ENCODE measurements at places on chromosomes 13 and 19.

DNA sequence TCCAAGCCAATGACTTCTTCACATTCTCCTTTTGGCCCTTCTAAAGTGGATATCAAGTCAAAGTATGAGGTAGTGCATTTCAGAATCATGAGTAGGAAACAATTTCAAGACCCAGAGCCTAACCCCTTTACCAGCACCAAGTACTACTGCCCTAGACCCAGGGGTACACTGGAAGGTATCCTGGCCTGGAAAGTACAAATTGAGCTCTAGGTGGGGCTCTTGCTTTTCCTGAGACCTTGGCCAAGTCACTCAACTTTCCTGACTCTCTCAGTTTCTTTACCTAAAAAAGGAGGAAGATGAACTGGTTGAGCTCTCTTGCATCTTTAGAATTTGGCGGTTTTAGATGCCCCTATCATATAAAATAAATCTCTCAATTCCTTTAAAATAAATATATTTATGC lies 204.7 kb downstream of the FGF14 start:
- DNase-seq: no peak

DNA sequence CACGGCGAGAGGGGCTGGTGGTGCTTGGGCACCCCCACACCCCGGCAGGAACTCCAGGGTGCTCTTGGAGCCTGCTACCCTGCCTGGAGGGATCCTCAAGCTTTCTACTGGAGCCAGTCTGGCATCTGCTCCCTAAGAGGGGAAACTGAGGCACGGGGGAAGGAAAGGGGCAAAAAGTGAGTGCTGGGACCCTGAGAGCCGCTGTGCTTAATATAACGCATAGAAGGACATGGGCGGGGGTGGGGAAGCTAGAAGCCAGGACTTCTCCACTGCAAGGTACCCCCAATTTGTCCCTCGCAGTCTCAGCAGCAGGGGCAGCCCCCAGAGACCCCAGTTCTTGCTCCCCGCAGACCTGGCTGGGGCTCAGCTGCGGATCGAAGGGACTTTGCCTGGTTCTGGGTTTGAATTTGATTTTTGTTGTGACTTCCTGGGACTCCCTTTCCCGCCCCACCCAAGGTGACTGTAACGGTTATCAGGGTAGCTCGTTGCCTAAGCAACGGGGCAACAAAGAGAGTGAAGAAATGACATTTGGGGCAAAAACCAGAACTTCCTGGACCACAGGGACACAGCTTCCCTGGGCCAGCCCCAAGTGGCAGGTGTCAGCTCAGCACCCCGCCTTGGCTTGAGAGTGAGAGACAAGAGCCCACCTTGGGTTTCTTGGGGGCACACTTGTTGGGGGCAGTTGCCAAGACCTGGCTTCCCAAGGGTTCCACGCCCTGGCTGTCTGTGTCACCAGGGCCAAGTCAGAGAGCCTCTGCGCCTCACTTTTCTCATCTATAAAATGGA lies 638 bp downstream of the ADGRE5 start:
- peak; percentile 49 for DNase-seq

DNA sequence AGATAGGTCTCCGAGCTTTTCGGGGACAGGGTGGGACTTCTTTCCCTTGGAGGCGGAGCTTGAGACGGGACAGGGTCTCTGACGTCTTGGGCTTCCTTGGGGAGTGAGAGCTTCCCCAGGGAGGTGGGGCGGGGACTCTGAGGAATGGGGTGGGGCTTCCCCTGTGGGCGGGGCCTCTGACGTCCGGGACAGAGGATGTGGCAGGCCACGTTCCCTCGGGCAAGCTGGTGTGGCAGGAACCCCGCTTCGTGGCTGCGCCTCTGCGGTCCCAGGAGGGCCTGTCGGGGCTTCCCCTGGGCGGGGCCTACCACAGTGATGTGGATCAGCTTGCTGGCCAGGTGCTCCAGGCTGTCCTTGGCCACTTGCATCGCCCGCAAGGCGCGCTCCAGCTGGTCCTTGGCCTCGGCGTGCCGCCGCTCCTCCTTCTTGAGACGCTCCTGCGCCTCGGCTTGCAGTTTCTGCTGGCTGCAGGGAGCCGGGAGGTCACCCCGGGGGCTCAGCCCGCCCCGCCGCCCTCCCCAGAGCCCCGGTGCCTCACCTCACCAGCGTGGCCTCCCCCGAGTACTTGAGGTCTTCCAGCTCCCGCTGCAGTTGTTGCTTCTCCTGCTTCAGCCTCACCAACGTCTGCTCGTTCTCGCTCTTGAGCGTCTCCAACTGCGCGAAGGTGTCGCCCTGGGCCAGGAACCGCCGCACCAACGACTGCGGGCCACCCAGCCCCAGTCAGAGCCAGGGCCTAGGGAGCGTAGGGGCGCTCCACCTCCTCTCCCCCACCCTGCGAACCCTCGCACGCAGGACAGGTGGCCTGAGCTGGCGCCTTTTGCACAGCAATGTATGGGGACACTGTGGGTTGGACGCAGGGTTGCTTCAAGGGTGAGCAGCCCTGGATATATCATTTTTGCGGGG lies 3.3 kb upstream of the RGL3 start:
- peak; percentile 46 for DNase-seq

DNA sequence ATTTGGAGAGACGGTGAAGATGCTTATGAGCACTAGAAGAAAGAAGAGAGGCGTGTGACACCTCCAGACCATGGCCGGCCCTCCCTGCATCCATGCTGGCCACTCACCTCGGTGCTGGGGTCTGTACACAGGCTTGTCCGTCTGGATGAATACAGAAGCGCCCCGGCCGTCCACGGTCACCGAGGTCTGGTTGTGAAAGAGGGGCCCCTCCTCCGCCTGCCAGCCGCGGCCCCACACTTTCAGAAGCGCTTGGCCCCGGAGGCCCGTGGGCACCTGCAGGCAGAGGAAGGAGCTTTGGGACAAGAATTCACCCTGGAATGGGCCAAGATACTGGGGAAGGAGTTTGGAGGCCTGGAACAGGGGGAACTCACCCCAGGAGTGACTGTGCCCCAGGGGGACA lies 15.1 kb downstream of the CPAMD8 start:
- DNase-seq: no peak

- DNase-seq: no peak
Observed at GRCh38 chr19:3443840-3444694, 36.3 kb downstream of the SMIM24 start.

DNA sequence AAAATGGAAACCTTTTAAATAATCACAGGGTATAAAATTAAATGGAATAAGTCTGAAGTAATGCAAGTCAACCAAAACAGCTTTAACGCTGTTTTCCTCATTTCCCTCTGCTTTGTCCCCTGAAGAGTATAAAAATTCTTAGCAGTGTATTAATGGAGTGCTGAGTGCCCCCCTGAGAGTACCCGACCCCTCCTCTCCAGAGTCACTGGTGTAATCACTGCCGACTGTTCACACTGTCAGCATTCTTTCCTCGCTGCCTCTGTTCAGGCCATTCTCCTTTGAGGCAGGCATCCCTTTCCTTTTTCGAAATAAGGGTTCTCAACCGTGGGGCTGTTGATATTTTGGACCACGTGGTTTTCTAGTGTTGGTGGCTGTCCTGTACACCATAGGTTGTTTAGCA lies 146.9 kb upstream of the SLC10A2 start:
- DNase-seq: no peak

GRCh38 chr19:4077800-4078684 lies 11.3 kb upstream of the ZBTB7A start:
- no peak for DNase-seq

GRCh38 chr13:111978546-111978945 lies 88.4 kb upstream of the SOX1 start:
- DNase-seq: no peak

DNA sequence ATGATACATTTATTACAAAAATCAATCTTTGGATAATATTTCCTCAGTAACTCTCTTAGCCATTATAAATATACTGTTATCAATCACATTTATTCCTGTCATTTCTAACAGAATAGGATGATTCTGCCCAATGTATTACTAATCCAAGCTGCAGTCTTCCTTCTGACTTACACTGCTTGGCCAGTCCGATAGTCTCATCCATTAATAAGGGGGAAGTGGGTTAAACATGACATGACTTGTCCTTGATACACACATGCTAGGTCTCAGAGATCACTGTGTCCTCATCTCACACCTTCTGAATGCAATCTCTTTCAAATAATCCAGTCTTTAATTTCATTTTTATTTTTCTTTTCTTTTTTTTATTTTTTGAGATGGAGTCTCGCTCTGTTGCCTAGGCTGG lies 18.8 kb downstream of the SACS start:
- DNase-seq: no peak

DNA sequence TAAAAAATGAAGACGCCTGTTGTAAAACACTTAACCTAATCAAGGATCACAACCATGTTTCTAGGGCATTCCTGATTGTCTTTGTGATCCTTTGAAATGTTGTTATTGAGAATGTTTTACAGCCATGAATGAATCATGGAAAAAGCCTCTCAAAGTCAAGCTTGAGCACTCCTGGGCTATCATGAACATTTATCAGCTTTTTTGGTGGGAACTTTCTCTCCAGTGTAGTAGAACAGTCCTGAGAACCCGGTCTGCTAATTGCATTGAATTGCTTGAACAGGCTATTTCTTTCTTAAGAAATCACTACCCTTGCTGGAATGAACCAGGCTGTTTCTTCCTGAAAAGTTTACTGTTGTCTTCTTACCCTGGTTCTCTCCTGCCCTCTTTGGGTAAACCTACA lies 516.5 kb downstream of the FGF9 start:
- DNase-seq: no peak

DNA sequence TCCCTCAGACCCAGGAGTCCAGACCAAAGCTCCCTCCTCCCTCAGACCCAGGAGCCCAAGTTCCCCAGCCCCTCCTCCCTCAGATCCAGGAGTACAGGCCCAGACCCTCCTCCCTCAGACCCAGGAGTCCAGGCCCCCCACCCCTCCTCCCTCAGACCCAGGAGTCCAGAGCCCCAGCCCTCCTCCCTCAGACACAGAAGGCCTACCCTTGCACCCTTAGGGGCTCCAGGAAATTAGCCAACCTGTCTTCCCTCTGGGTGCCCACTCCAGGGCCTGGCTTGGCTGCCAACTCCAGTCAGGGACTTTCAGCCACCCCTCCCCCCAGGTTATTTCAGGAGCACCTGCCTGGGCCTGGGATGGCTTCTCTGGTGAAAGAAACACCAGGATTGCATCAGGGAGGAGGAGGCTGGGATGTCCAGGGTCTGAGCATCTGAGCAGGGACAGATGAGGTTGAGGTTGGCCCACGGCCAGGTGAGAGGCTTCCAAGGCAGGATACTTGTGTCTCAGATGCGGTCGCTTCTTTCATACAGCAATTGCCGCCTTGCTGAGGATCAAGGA lies at the start of gene FGF21:
TSS of gene FGF21 (plus strand) at position 441 of the 558 bp plus-strand sequence. CDS start 713 bp downstream, outside the sequence.
- no peak for DNase-seq

- no peak for DNase-seq
Observed at GRCh38 chr13:107348925-107349324, 781.0 kb upstream of the ARGLU1 start.

- DNase-seq: no peak
Observed at GRCh38 chr13:37752146-37752545, 117.4 kb downstream of the TRPC4 start.

- no peak for DNase-seq
Observed at GRCh38 chr13:105050686-105051085, 1484.8 kb downstream of the EFNB2 start.

DNA sequence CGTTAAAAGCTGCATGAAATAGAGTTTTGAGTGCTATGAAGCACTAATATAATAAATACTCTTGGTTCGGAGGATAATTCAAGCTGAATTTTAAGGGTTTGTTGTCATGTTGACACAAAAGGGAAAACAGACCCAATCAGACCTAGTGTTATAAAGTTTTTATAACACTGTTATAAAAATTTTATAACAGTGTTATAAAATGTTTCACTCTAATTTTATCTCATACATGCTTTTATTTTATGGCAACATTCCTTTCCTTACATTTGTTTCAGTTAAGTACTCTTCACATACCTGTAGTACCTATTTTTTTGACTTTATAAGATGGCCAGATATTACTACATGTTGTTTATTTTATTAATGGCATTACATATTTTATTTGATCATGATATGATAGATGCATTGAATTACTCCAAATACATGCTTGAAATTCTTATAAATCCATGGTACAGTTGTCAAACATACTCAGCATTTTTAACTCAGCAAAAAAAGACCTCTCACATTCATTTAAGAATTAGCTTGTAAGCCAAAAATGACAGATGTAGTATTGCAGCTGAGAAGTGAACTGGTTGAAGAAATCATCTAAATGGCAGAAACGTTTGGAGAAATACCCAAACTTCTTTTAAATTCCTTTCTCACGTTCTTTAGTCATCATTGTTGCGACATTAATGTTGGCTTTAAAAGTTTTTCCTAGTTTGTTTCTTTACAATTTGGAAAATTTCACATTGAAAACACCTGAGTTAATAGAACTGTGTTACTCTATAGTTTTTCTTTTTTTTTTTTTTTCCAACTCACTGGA lies 104.5 kb downstream of the PIBF1 start:
- DNase-seq: no peak

GRCh38 chr19:31015778-31016177 lies 333.5 kb downstream of the TSHZ3 start:
- no peak for DNase-seq

DNA sequence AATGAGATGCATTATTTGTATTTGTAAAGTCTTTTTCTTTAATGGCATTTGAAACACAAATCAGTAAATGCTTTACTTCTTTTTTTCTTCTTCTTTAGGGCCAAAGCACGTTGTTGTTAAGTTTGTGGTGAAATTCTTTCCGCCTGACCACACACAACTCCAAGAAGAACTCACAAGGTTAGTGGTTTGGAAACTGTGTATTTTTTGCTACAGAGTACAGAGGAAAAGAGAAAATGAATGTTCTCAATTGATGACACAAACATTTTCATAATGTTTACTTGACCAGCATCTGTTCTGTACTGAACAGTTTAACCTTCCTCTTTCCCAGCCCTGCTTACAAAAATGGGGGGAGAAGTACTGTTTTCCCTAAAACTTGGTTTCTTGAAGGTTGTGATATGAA lies 190.9 kb upstream of the RNF113B start:
- DNase-seq: no peak

GRCh38 chr13:112809332-112810315 lies 119.8 kb downstream of the ATP11A start:
- DNase-seq: no peak

- no peak for DNase-seq
Observed at GRCh38 chr19:34232566-34233481, 21.5 kb upstream of the GARRE1 start.

- no peak for DNase-seq
Observed at GRCh38 chr19:4213116-4213515, 16.2 kb upstream of the EBI3 start.

GRCh38 chr19:38711726-38712153 lies 32.5 kb downstream of the CAPN12 start:
- DNase-seq: no peak

- no peak for DNase-seq
Observed at GRCh38 chr13:94056362-94056990, 423.0 kb downstream of the DCT start.

- no peak for DNase-seq
Observed at GRCh38 chr13:29556742-29557141, 38.7 kb downstream of the SLC7A1 start.

DNA sequence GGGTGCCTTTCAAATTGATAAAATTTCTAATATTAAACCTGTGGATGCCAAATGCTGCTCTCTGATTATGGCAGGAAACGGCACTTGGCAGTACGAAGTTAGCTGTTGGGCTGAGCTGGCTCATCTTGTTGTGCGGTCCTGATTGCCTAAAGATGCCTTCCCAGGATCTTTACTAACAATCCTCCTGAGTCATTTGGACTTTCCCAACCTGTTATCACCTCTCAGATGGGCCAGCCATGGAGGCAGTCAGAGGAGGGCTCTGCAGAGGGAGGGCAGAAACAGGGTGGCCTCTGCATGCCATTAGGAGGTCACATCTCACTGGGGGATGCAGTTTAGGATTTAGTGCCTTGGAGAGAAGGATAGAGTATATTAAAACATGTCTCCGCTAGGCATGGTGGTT lies 27.3 kb downstream of the ALOX5AP start:
- DNase-seq: no peak
